ENCODE measurements at places on chromosomes 7 and 10.

DNA sequence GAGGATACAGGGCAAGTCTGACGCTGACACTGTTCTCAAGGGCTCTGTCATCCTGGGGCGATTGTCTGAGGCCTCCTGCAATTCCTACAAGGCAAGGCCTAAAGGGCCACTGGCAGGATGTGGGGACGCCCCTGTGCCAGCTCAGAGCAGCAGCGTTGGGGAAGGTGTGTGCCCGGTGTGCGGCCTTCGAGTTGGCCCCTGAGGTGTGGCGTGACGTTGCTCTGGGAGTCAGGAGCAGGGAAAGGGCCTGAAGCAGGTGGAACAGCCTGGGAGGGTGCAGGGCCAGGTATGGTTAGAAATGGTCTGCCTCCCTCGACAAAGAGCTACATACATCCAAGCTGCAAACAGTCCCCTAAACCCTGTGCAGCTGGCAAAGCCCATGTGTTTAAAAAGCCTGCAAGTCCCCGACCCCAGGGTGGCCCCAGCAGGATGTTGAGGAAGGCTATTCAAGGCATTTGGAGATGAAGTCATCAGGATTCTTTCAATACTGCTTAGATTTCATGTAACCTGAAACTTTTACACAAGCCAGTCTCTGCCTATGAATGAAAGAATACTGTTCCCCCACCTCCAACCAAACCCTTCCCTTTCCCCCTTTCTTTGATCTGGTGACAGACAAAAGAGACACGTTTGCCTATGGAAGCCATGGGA, 142.5 kb upstream of the TNS3 start:
- DNase-seq, result no peak

GRCh38 chr10:53162856-53163255, 390.3 kb upstream of the MBL2 start:
- no peak for DNase-seq

- DNase-seq, result no peak
Observed at GRCh38 chr10:74728225-74728624, 98.2 kb upstream of the KAT6B start.

DNA sequence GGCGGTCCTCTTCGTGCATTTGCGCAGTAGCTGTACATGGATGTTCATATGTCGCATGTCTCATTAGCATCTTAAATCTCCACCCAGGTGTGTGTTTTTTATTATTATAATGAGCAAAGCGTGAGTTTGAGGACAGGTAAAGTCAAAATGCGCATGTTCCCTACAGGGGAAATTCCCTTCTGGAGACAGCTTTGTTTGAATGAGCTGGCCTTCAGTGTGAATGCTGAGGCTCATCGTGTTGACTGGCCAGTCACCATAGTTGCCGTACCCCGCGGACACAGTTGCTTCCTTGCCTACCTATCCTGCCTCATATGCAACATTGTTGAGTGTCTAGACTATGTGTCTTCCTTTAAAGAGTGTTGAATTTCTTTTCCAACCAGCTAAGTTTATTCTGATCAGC, 13.6 kb downstream of the LYZL1 start:
- DNase-seq, result no peak

DNA sequence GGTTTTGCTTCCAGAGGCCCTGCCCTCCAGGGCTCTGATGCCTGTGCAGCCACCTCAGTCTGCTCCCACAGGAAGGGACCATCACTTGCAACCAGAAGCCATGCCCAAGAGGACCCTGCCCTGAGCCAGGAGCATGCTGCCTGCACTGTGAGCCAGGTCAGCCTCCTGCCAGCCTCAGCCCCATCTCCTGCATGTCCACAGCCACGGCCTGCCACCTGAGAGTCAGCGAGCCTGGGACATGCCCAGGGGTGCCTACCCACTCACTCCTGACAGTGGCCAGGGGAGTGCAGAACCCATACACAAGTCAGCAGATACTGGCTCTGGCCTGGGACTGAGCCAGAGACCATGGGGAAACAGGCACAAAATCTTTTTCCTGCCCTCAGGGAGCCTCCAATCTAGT, 6.6 kb upstream of the KCP start:
- DNase-seq, result no peak

DNA sequence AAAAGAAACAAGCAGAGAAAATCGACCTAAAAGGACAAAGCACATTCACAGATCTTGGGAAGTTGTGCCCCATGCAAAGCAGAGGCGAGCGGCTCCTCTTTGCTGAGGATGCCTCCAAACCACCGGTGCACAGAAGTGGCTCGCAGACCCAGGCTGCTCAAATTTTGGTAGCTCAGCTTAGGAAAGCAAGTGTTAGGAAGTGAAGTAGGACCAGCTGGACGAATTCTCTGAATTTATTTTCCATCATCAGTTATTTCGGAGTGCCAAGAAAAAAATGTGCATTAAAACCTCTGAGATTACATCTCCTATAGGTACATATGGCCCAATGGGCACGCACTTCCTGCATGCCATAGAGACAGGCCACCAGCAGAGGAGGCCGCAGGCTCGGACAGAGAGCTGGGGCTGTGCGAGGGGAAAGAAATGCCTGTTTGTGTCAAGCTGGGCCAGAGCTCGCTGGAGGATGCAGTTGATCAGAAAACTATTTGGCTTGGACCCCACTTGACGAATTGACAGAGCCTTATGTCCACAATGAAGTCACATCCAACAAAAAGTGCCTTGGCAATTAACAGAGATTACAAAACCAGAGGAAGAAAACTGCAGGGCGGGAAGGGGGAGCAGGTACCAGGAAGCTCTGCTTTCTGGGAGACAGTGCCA, 122.3 kb upstream of the LYZL2 start:
- peak; percentile 90 for DNase-seq

GRCh38 chr7:115085421-115085820, 163.5 kb downstream of the MDFIC start:
- no peak for DNase-seq

GRCh38 chr10:26437637-26438461, at the start of gene APBB1IP:
APBB1IP (plus strand) TSS chr10:26438341; CDS start chr10:26492327, 53,986 bp downstream.
- DNase-seq, result peak; percentile 81

GRCh38 chr10:96488161-96488935, 25.4 kb downstream of the TLL2 start:
- DNase-seq, result no peak

DNA sequence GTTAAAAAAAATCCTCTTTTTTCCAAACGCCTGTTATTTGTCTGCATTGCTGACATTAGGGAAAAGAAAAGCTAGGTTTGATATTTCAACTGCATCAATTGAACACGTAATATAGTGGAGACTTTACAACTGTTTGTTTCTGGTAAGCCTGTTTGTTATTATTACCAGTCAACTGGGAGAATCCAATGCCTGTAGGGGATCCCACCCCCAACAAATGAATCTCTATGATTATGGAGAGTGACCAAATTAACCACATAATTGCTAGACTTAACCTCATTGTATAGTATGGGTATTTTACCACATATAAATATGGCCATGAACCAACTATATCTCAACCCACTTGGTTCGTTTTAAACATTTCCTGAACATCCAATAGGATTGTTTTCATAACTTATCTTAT, 216.1 kb downstream of the TWIST1 start:
- DNase-seq, result no peak

GRCh38 chr7:47091141-47091540, 490.8 kb downstream of the TNS3 start:
- DNase-seq, result no peak

DNA sequence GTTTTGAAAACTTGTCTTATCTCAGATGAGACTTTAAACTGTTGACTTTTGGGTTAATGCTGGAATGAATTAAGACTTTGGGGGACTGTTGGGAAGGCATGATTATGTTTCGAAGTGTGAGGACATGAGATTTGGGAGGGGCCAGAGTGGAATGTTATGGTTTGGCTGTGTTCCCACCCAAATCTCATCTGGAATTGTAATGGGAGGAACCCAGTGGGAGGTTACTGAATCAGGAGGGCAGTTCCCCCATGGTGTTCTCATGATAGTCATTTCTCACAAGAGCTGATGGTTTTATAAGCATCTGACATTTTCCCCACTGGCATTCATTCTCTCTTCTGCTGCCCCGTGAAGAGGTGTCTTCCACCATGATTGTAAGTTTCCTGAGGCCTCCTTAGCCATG, 13.8 kb upstream of the POT1 start:
- DNase-seq, result no peak

- no peak for DNase-seq
Observed at GRCh38 chr10:118342638-118343020, 505 bp upstream of the FAM204A start.

DNA sequence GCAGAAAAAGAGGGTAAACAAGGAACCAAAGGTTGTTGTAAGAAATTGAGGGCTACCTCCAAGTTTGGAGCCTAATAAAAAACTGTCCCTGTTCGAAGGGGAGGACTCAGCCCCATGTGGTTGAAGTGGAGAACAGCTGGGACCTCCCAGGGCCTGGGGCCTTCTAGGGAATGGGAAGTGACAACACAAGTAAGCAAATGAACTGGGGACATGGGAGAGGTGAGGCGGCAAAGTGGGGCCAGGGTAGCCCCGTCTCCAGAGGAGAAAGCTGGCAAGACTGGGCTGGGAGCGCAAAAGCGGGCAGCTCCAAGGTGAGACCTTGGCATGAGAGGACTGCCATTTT, 198.1 kb downstream of the ZNF438 start:
- DNase-seq, result no peak

- DNase-seq, result no peak
Observed at GRCh38 chr10:44287408-44287807, 97.5 kb downstream of the CXCL12 start.

DNA sequence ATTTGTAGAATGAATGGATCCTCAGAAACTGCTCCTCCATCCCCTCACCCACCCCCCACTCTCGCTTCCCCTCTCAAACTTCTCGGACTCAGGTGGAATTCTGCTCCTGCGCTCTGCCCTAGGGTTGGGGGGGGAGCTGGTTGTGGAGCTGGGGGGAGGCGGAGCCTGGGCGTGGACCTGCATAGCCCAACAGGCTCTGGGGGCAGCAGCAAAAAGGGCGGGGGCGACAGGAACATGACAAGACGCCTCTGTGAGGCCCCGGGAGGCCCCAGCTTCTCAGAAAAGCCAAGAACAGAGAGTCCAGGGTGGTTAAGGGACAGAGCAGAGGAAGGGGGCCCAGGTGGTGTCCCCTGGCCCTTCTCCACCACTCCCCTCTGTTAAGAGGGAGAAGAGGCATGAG, 3.5 kb downstream of the TSC22D4 start:
- no peak for DNase-seq

GRCh38 chr10:101484175-101484745, 103.8 kb downstream of the POLL start:
- peak; percentile 60 for DNase-seq

GRCh38 chr10:13842117-13842516, 255.4 kb downstream of the PRPF18 start:
- peak; percentile 48 for DNase-seq

GRCh38 chr7:29957521-29958310, 31.9 kb downstream of the SCRN1 start:
- DNase-seq, result no peak
